ENCODE measurements at places on chromosomes 6 and 20. TPM values are rescaled to one million over a fixed set of nuclear protein-coding genes. Genes with fewer than 3 reads are reported as not detected.

Gene RPL10A
- 837 TPM for total RNA-seq

Gene HLA-DQA1
- 0.99 TPM for total RNA-seq

Gene SLC22A2
- total RNA-seq: 6.7 TPM

Gene TJAP1
- 18.2 TPM for total RNA-seq

Gene PRDM13
- 0.33 TPM for total RNA-seq

Gene ELOVL2
- 31.8 TPM for total RNA-seq

Gene TPD52L2
- total RNA-seq: 58.1 TPM

All from spinal cord (tissue), 10 donors.